ENCODE measurements at places on chromosomes 4 and X.

DNA sequence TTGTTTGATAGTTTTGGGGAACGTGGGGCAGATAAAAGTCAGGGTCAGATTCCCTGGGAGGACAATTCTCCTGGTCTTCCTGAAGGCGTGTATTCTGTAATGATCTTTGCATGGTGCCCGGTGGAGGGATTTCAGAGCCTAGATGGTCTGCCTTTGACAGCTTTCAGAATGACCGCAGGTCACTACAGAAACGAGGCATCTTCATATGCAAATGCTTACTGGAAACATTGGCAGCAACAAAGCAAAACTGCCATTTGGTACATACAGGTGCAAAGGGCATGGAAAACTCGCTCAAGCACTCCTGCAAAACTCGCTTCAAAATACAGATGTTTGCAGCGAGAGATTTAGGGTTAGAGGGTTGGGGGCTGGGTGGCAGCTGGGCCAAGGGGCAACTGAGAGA, 8.8 kb downstream of the C4orf50 start:
- no peak for DNase-seq

DNA sequence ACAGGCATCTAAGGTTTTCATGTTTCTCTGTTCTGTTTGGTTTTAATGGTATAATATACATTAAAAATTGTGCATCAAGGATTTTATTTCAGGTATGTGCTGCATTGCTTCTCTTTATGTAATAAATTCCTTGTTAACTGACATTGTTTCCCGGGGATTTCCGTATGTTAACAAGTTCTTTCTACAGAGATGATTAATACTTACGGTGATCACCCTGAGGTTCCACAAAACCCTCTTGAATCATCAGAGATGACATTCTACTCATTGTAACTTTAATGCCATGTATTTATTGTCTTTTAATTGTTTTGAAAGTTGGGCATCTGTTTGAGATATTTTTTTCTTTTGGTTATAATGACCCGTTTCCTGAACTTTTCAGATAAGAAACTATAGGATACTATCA, 37.5 kb downstream of the ARHGAP10 start:
- no peak for DNase-seq

GRCh38 chrX:69015156-69015555, 150.1 kb downstream of the PJA1 start:
- DNase-seq, result no peak

GRCh38 chr4:19580095-19580494, 671.6 kb upstream of the SLIT2 start:
- DNase-seq, result peak; percentile 55

DNA sequence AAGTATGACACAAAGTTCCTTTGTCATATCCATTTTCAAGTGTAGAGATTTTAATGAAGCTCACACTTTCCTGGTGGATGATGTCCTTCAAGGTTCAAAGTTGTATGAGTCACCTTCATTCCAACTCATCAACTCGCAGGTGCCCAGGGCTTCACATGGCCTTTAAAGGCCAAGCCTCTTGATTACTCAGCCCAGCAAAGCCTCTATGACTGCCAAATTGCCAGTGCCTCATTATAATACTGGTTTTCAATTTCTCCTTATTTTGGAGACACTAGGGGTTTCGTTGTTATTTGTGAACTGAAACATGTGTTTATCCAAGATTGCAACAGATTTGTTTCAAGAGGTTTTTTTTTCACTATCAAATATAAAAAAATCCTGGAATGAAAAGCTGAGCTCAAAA, 45.9 kb upstream of the PPP3CA start:
- DNase-seq, result peak; percentile 38

DNA sequence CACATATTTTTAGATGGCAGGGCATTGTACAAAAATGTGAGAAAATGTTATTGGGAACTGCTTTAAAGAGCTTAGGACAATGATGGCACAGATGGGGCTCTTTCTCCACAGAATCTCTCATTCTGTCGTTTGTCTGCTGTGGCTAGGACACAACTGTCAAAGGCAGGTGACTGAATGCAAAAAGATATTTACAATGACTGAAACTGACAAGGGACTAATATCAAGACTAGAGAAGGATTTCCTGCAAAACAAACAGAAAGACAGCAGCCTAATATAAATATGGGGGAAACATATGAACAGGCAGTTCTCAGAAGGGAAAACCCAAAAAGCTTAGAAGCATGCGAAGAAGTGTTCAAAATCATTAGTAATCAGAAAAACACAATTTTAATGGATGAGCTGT, 177.5 kb upstream of the AFF2 start:
- DNase-seq, result no peak

DNA sequence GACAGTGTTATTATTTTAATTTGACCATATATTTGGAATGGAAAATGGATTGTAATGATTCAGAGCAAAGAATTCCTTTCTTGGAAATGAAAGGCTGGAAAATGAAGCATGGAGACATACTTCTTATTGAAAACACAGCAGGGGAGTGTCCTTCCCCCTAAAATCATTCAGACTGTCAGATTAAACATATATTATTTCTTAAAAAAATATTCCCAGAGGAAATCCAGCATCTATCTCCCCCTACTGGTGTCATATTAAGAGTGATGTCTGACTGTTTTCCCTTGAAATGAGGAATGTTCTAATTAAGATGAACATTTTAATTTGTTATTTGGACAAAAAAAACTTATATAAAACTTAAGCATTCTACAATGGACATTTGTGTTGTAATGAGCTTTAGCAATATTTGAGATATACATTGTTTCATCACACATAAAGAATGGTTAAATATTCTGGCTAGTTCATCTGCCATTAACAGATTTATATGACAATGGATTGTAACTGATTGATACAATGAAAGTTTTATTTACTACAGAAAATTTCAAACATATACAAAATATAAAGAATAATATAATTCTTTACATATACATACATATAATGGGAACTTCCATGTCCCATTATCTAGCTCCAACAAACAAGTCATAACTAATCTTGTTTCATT, 264.6 kb downstream of the SPRY1 start:
- DNase-seq, result peak; percentile 39

DNA sequence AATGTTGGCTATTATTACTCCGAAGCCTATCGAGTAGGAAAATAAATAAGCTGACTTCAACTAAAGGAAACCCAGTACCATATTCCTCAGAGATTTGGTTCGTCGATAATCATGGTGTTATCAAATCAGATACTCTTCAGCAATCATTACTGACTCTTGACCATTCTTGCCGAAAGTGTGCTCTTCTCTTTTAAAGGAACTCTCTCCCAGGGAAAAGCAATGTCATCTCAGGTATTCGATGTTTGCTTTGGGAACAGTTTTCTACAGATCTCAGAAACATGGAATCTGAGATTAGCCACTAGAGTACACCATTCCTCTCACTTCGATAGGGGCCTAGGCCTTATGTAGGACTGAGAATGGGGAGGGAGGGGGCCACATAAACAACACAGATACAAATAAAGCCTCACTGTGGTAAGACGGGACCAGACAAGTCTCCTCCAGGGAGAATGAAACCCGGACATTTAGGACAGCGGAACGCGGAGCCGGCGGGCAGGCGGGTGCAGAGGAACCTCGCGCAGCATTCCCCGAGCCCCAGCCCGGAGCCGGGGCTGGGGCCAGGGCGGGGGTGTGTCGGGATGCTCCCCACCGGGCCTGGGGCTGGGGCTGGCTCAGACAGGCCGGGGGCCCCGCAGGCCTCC, 581 bp downstream of the DNAJB14 start:
- DNase-seq, result peak; percentile 42

DNA sequence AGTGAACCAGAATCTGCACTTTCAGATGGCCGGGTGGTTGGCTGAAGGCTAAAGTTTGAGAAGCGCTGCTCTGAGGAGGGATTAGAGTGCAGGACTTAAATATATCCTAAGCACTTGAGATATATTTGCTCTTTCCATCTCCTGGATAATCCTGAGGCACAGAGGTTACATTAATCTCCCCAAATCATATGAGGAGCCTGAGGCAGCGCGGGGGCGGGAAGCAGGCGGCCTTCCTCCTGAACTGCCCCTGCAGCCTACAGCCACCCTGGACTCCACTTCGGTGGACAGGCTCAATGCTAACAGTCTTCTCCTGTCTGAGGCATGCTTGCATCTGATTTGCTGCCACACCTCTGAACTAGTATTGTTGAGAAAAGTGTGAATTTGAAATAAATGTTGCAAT, 72.5 kb downstream of the AFAP1 start:
- DNase-seq, result no peak

GRCh38 chr4:89820010-89820409, 17.0 kb downstream of the SNCA start:
- no peak for DNase-seq

DNA sequence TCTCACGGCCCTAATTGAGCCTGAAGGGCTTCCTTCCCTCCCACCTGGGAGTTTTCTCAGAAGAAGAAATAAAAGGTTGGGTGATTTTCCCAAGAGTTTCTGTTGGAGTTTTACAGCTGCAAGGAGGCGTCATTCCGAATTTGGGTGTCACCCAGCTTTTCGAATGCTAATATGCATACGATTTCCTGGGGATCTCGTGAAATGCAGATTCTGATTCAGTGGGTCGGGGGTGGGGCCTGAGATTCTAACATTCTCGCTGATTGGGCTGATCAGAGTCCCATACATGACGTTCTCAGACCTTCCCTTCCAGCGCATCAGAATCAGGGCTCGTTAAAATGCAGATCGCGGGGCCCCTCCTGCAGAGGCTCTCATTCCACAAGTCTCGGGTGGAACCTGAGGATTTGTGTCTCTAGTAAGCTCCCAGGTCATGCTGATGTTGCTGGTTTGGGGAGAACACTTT, 125.8 kb upstream of the STX18 start:
- DNase-seq, result peak; percentile 46

GRCh38 chr4:81922313-81922712, 450.6 kb upstream of the RASGEF1B start:
- DNase-seq, result no peak

DNA sequence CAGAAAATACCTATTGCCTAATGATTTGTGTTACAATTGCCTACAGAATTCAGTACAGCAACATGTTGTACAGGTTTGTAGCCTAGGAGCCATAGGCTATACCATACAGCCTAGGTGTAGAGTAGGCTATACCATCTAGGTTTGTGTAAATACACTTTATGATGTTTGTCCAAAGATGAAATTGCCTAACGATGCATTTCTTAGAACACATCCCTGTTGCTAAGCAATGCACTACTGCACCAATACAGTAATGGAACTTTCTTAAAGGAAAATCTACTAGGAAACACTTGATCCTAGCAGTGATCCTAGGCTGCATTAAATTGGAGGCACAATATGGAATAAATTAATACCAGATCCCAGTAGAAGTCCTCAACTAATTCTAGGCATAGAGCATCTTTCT, 18.3 kb downstream of the NOA1 start:
- DNase-seq, result no peak

DNA sequence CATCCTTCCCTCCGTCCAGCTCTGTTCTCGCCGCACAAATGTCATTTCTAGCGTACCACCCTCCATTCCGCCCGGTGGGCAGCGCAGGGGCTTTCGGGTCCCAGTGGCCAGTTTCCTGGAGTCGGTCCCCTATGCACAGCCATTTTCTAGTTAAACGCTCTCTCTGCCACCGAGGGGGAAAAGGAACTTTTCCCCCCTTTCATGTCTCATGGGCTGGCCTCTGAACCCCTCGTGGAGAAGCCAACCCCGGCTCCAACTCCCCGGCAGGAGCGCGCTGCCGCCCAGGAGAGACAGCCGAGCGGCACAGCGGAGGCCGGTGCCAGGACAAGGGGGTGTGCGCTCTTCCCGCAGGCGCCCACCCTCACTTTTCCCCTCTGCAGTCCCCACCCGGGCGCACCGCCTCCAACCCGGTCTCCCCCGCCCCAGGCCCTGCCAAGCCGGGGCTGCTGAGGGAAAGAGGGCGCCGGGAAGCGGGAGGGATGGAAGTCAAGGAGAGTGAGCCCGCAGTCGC, 662 bp downstream of the APBB2 start:
- peak; percentile 32 for DNase-seq

DNA sequence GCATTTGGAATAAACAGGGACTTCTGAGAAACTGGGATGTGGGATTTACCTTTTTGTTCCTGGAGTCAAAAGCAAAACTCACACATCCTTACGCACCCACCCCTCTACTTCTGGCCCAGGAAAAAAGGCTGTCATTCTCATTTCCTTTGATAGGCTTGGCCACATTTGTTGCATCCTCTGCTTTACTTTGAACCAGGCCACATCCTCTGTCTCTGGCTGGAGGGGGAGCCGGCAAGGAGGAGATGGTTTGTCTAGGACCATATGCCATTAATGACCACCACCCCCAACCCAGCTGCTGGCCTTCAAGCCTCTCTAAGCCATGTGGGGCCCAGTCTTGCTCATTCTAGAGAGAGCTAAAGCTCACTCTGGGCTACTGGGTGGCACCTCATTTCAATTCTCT, 64.5 kb downstream of the ATG4A start:
- no peak for DNase-seq

GRCh38 chr4:187501731-187502130, 493.8 kb upstream of the ZFP42 start:
- no peak for DNase-seq

- no peak for DNase-seq
These were observed 1018.4 kb upstream of the TENM3 start for GRCh38 chr4:181224852-181225251.

DNA sequence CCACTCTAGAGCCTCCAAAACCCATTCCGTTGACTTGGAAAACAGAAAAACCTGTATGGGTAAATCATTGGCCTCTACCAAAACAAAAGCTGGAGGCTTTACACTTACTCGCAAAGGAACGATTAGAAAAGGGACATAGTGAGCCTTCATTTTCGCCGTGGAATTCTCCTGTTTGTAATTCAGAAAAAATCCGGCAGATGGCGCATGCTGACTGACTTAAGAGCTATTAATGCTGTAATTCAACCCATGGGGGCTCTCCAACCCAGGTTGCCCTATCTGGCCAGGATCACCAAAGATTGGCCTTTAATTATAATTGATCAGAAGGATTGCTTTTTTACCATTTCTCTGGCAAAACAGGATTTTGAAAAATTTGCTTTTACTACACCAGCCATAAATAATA, 60.8 kb downstream of the ZNF732 start:
- peak; percentile 47 for DNase-seq

GRCh38 chr4:174307694-174308093, 24.0 kb downstream of the CEP44 start:
- no peak for DNase-seq

DNA sequence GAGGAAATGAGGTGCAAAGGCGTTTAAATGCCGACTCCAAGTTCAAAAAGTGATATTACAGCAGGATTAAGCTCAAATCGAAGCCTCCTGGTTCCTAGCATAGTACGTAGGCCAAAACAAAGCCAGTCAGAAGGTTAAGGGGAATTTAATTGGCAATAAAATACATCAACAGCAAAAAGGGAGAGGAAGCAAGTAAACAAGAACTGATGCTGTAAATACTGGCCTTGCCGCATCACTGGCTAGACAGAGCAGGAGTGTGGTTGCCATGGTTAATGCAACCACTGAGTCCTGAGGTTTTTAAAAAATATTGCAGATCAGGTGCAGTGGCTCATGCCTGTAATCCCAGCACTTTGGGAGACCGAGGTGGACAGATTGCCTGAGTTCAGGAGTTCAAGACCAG, 63.2 kb upstream of the FBXW7 start:
- DNase-seq, result no peak

- DNase-seq, result no peak
These were observed 3.5 kb downstream of the TMEM154 start for GRCh38 chr4:152676052-152676854.

GRCh38 chr4:52780617-52781354, 29.6 kb upstream of the ERVMER34-1 start:
- DNase-seq, result peak; percentile 15

- DNase-seq, result peak; percentile 56
These were observed 27.2 kb upstream of the SEC24B start for GRCh38 chr4:109406337-109406931.

- no peak for DNase-seq
These were observed 108.8 kb upstream of the IGSF1 start for GRCh38 chrX:131397891-131398290.

GRCh38 chr4:139243448-139244365, 36.3 kb downstream of the MGARP start:
- peak; percentile 99 for DNase-seq
